ENCODE measurements at places on chromosomes 5 and 9.

- no peak for DNase-seq
Measured at GRCh38 chr5:3661755-3662296, 66.2 kb downstream of the IRX1 start.

GRCh38 chr9:118596374-118597015, 772.7 kb downstream of the BRINP1 start:
- no peak for DNase-seq

GRCh38 chr5:149490599-149491485, 60.4 kb downstream of the CSNK1A1 start:
- DNase-seq, result no peak

GRCh38 chr5:98570010-98570409, 203.5 kb upstream of the RGMB start:
- no peak for DNase-seq

- no peak for DNase-seq
Measured at GRCh38 chr5:22249209-22249729, 603.9 kb downstream of the CDH12 start.

- DNase-seq, result no peak
Measured at GRCh38 chr9:105330755-105331154, 86.3 kb downstream of the SLC44A1 start.

DNA sequence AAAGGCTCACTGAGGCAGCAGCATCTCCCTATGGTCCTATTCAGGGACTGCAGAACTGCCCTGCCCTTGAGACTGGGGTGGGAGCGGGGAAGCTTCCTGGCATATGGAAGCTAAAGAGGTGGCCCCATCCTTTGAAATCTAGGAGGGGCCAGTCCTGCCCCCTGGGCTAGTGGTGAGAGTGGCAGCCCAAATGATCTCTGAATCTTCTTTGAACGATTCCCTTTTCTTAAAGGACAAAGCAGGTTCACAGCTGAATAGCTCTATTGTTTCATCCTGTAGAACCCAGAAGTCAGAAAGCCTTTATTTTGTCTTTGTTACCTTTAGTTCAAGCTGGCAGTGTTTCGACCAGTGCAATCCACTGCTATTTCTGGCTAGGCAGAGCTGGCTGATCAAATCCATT, 741.9 kb downstream of the IRX1 start:
- DNase-seq, result no peak

GRCh38 chr5:163944738-163945137, 439.3 kb downstream of the MAT2B start:
- no peak for DNase-seq

- DNase-seq, result no peak
Measured at GRCh38 chr9:114805670-114806525, at the start of gene TNFSF15. TNFSF15 (minus strand) TSS chr9:114806039; CDS start chr9:114806012, 27 bp downstream.

GRCh38 chr5:113292462-113292861, 142.3 kb downstream of the TSSK1B start:
- DNase-seq, result no peak

GRCh38 chr5:122772446-122772845, 2.4 kb upstream of the SNX2 start:
- DNase-seq, result no peak

DNA sequence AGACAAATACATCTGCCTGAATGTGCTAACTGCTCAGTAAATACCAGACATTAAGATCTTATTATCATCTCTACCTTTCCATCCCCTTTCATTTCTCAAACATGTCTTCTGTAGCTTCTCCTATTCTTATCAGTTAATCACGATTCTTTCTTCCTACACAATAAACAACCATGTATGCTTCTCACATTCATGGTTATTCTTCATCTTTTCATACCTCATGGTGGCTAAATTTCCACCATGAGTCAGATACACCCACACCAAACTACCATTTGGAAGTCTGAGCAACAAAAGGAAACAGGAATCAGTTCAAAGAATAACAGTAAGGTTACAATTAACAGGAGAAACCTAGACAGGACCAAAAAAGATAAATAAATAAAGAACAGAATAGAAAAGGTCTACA, 7.7 kb downstream of the ZNF622 start:
- no peak for DNase-seq

DNA sequence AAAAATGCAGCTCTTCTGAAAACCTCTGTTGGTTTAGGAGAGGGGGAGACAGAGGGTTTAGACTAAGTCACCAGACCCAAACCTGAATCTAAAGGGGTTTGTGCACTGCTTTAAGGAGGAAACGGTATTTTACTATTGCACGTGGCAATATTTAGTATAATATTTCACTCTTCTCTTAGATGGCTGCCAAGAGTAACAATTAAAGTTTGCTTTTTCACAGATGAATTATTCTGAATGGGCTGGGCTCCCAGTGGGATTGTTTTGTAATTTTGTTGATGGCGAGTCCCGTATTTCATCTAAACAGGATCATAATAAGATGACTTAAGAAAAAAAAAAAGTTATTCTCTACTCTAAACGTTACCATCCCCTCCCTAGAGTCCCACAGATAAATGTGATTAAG, 245.4 kb downstream of the PCSK5 start:
- no peak for DNase-seq

- no peak for DNase-seq
Measured at GRCh38 chr5:115389034-115389798, 92.8 kb upstream of the CCDC112 start.

- DNase-seq, result no peak
Measured at GRCh38 chr9:136082496-136083361, 12.4 kb downstream of the NACC2 start.

GRCh38 chr5:16665601-16666000, 48.8 kb upstream of the RETREG1 start:
- DNase-seq, result no peak

DNA sequence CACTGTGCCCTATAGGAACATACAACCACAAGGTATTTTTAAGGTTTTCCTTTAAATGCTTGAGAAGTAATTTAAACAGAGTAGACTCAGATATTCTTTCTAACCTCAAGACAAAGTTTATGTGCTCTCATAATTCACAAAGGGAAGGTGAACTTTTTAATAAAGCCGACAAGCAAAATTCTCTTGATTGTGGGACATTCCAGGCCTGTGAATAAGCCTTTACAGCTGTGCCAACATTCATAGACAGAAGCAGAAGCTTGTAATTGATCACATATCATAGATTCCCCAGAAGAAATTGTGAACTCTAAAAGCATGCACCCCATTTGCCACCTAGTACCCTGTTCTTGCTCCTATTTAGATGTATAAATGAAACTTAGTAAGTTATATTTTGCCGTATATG, 1107.8 kb upstream of the SEMA6A start:
- DNase-seq, result no peak

DNA sequence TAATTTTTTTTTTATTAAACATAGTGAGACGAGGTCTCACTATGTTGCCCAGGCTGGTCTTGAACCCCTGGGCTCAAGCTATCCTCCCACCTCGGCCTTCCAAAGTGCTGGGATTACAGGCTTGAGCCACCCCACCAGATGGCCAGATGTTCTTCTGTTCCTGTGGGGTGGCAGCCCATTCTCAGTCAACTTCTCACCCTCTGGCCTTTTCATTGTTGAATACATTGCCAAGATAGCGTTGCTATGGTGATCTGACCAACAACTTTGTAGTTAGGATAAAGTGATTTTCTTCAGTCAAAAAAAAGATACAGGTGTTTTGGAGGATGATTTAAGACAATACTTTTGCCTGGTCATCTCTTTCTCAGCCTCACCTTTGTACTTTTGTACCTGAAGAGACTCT, 109.1 kb downstream of the EGFLAM start:
- DNase-seq, result no peak

GRCh38 chr9:121942866-121943382, 150.2 kb downstream of the TTLL11 start:
- no peak for DNase-seq

- no peak for DNase-seq
Measured at GRCh38 chr5:65483546-65484346, 2.0 kb upstream of the ADAMTS6 start.

DNA sequence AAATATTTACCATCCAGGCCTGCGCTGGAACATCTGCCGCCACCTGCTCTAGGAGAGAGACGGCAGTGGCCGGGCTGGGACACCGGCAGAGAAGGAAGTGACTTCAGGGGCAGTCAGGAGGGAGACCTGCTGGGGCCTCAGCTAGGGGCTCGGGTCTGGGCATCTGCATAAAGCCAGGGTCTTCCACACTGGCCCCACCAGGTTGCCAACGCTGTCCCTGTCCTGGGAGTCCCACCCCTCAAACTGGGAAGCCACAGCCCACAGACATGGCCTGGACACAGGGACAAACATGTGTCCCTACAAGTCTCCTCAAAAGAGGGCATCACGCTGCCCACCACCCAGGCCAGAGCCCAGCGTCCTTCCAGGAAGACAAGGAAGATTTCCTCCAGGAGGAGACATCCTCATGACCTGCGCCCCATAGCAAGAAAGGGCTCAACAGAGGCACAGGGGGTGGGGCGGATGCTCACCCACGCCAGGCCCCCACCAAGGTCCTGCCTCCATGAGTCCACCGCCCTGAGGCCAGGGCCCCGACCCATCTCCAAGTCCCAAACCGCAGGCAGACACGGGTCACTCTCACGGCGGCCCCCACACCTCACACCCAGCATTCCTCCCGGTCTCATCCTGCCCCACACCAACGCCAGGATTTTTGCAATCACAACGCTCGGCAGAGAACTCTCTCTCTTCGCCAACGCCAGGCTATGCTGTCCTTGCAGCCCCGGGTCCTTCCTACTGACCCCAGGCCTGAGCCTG, 9.0 kb downstream of the VAV2 start:
- DNase-seq, result no peak

DNA sequence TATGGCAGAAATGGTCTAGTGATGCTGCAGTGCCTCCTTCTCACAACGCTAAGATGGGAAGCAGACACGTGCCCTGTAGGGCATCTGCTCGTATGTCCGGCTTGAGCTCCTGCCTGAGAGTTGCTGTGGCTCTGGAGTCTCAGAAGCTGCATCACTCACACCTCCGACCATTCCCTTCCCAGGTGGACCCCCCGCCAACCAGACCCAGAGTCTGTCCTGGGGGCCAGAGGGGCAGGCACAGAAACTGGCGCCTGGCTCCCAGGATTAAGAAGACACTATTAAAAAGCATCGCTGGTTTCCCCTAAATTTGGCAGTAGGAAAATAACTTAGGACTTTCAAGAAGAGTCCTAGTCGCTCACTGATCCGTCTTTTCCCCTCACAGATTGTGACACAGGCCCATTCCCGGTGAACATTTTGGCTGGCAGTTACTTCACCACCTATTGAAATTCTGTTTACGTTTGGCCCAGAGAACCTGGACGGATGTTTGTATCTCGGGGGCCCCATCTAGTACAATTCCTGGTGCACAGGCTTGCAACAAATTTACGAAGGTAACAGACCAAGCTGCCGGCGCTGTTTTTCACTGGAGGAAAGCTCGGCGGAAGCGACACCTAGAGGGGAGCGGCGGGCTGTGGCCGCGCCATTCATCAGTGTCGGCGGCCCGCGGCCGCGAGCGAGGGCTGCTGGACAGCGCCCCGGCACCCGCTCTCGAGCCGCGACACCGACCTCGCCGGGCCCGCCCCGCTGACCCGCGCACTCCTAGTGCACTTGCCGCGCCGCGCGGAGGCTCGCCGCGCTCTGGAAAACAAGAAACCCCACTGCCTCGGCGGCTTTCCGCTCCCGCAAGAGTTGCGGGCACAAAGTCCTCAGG, 1.6 kb downstream of the FSTL4 start:
- DNase-seq, result no peak

GRCh38 chr5:95810305-95811125, 12.0 kb downstream of the GLRX start:
- no peak for DNase-seq

DNA sequence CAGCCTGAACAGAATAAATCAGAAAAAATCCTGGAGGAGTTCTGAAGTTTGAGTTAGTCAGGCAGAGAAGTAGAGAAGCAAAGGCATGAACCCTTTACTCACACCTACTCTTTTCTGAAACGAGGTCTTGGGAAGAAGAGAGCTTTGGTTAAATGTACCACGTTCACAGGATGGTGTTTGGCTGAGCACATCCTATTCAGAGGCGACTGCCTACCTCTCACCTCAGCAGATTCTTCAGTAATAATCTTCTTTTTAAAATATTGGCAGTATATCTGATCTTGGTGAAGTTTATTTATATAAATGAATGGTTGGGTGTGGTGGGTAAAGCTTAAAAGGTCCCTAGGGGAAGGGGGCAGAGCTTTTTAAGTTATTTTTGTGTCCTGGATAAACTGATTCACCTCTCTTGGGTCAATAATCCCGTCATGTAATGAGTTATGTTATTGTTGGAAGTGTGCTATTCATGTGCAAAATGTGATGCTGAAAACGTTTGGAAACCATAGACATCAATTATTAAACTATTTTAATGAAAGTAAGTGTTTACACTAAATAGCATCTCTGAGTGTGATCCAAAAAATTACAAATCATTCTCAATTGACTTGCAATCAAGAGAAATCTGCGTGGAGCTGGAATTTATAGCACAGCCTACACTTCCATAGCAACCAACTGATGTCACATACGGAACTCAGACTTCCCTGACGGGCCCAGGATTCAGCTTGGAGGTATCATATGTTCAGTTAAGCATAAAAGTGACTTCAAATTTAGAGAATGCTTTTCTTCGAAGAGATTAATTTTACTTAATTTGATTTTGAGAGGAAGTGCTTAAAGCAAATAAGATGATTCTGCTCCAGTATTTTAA, 94.3 kb upstream of the EQTN start:
- DNase-seq, result no peak

- DNase-seq, result no peak
Measured at GRCh38 chr5:142881076-142881783, 111.1 kb downstream of the ARHGAP26 start.

DNA sequence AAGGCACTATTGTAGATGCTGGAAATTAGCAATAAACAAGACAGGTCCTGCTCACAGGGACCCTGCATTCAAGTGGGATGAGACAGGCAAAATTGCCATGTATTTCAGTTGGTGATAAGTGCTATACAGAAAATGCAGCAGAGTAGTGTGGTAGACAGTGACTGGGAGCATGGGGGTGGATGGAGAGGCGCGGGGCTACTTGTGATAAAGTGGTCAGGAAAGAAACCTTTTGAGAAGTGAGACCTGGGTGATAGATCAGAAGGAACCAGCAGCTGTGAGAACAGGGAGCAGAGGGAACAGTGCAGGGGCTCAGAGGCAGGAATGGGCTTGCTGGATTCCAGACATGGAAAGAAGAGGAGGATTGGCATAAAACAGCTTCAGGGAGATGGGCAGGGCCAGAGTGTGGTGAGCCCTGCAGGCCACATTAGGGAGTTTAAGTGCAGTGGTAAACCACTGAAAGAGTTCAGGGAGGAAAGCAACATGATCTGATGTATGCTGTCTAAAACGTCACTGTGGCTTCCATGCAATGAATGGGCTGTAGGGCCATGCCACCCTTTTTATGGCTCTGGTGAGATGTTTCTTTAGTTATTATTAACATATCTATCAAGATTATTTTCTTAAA, 7.3 kb downstream of the CRHBP start:
- no peak for DNase-seq

- DNase-seq, result no peak
Measured at GRCh38 chr5:149217803-149218155, 53.9 kb upstream of the AFAP1L1 start.

- DNase-seq, result no peak
Measured at GRCh38 chr9:131670247-131671132, 69.4 kb downstream of the RAPGEF1 start.

- DNase-seq, result no peak
Measured at GRCh38 chr9:89939181-89939580, 334.4 kb downstream of the GADD45G start.

- no peak for DNase-seq
Measured at GRCh38 chr5:172725273-172725672, 45.7 kb downstream of the DUSP1 start.

GRCh38 chr5:61394078-61394704, 62.1 kb downstream of the ZSWIM6 start:
- no peak for DNase-seq

All from T follicular helper cell (primary cell).